Stimulated activated CD8-positive, alpha-beta memory T cell treated with anti-CD3 and anti-CD28 coated beads, Interleukin-4, amount 100 ng/mL, for 1 hour (primary cell): ENCODE measurements at places on chromosomes 5 and 9.

- peak; percentile 58 for DNase-seq
Measured at GRCh38 chr5:177317959-177318377, 6.3 kb upstream of the MXD3 start.

- DNase-seq: no peak
Measured at GRCh38 chr9:91274949-91275492, 86.7 kb downstream of the AUH start.

GRCh38 chr9:98445576-98445975, 190.1 kb upstream of the TBC1D2 start:
- no peak for DNase-seq

GRCh38 chr9:91690540-91691249, 259.3 kb downstream of the ROR2 start:
- no peak for DNase-seq

GRCh38 chr9:109780453-109781033, 545 bp downstream of the PALM2AKAP2 start:
- no peak for DNase-seq

DNA sequence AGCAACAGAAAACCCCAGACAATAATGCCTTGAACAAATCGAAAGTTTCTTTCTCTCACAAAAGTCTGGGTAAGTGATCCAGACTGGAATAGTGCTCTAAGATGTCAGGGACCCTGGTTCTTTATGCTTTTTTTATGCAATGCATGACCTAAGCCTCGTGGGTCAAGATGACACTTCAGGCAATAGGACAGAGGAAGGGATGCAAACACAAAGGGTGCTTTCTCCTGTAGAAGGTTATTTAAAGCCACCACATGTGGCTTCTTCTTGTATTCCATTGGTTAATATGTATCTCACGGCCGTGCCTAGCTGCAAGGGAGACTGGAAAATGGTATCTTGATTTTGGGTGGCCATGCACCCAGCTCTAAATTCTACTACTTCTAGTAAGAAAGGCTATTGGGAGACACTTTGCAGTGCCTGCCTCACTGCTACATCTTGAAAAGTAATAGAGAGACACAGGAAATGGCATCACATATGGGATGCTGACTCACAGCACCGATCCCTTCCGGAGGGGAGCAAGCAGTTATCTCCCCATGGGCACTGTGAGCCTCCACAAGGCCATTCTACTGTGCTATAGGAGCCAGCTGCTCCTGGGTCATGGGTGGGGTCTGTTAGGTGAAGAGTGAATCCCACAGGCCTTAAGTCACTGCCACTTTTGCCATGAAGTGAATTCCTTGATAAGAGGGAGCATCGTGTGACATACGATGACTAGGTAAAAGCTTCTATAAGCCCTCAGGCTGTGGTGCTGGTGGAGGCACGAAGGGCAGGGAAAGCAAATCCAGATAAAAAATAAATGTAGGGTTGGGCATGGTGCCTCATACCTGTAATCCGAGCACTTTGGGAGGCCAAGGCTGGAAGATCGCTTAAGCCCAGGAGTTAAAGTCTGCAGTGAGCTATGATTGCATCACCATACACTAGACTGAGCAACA, 32.5 kb upstream of the RAB14 start:
- DNase-seq: no peak

DNA sequence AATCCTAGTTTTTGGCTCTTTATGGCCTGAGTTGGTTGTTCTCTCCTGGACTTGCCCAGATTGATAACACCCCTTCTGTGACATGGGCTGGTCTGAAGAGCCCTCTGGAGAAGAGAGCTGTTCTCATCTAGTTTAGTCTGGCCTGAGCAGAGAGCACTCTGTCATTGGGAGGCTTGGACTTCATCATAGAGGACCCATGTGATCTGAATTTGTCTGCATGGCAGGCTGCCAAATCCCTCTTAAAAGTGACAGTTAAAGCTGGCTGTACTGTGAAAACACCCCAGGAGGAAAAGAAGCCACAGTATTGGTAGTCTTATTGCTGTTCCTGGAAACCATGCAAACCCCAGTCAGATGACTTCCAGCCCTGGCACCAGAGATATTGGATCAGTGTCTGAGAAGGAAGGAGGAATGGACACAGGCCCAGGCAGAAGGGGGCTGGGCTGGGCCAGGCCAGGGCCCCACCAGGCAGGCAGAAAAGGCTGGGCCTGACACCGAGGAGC, 3.7 kb upstream of the WDR31 start:
- DNase-seq: no peak

GRCh38 chr5:117652036-117652957, 1077.7 kb upstream of the SEMA6A start:
- no peak for DNase-seq

GRCh38 chr9:115034801-115035200, 83.2 kb downstream of the TNC start:
- no peak for DNase-seq

- DNase-seq: no peak
Measured at GRCh38 chr5:110478895-110479294, 247.6 kb downstream of the TMEM232 start.

DNA sequence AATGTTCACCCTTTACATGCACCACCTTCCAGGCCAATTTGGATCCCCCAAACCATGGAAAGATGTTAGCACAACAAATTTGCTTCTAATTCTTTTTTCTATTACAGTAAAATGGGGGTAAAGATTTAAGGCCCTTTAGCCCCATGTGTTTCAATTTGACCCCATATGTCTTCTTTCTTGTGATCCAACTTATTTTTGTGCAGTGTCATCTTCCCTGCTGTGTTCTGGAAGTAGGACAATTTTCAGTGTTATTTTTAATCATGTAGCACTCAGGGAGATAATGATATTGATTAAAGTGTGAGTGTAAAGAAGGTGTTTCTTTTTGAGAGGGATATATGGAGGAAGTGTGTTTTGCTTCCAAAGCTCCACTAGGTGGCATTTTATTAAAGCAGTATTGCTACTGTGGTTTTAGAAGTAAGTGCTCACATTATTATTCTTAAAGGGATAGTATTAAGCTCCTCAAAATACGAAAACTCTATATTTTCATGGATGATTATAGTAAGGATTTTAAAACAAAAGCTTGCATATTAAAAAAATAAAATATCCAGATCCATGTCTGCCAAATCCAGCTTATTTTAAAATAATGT, 118.7 kb upstream of the ATP10B start:
- no peak for DNase-seq

- DNase-seq: no peak
Measured at GRCh38 chr5:113864437-113864836, 350.9 kb downstream of the YTHDC2 start.

GRCh38 chr5:74019923-74020322, 393.9 kb downstream of the ARHGEF28 start:
- no peak for DNase-seq

DNA sequence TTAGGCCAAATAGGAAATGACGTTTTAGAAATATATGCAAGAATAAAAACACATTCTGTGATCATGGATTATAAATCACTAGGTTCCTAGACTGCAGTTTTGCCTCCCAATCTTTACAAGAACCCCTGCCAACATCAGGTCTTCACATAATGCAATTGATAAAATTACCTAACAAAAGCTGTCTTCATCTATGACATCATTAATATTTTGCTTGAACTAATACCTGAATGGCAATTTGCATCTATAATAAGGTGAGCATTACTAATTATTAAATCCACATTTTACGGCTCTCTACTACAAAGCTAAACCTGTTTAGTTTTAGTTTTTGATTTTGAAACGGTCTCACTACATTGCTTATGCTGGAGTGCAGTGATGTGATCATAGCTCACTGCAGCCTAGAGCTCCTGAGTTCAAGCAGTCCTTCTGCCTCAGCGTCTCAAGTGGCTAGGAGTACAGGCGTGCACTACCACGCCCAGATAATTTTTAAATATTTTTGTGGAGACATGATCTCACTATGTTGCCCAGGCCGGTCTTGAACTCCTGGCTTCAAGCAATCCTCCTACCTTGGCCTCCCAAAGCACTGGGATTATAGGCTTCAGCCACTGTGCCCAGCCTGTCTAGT, 218.0 kb downstream of the MLLT3 start:
- no peak for DNase-seq

DNA sequence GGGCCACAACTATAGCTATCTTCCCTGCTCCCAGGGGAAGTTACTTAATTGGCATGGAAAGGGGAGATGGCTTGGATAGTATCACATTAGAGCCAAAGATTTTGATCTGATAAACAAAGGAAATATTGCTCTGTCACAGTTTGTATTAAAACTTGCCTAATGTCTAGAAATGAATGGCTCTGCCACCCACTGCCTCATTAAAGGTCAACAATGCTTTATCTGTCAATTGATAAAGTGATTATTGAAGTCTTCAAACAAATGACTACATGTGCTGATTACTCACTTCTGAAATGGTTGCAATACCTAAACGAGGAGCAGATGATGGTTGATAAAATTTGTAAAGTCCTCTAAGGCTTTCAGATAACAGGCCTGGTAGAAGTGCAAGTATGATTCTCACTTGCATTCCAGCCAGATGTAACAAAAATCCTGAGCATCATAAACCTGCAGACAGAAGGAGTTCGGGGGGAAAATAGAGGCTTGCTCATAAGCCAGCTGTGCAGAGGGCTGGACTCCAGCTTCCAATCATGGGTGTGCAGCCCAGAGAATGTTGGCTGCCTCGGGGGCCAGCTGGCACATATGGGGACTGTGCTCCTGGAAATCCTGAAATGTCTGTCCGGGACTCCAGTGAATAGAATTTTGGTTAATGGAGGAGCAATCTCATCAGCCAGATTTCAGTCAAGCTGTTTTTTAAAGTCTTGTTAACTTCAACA, 200.5 kb upstream of the SLC27A6 start:
- no peak for DNase-seq

- DNase-seq: no peak
Measured at GRCh38 chr5:177094224-177095087, 7.7 kb downstream of the FGFR4 start.

DNA sequence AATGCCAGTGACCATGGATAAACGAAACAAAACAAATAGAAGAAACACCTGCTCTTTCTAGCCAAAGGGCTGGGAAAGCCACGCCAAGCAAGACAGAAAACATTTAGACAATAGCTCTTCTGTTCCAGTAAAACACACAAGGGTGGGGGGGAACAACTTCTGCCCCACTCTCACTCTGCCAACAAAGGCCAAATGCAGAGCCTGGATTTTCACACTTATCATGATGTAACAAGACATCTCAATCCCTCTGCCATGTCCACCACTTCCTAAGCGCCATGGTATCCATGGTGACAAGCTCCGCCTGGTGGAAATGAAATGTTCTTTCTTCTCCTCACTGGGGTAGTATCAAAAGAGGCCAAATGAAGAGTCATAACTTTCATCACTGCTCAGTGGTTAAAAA, 60.6 kb downstream of the DRD1 start:
- DNase-seq: no peak

- DNase-seq: no peak
Measured at GRCh38 chr9:4826417-4827166, 33.8 kb downstream of the RCL1 start.

DNA sequence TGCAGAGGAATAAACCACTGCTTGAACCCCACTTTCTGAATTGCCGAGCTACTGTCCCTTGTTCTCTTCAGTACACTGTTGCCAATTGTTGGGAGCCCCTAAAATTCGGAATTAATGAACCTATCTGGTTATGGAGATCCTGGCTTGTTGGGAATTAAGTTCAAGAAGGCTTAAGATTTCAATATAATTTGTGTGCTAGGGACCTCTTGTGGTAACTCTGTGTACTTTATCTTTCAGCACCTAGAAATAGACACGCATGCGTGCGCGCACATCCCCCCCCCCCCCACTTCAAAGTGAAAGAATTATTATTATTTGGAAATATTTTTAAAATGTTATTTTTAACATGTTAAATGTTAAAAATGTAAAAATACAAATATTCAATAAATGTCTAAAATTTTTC, 53.3 kb upstream of the FAM169A start:
- no peak for DNase-seq

DNA sequence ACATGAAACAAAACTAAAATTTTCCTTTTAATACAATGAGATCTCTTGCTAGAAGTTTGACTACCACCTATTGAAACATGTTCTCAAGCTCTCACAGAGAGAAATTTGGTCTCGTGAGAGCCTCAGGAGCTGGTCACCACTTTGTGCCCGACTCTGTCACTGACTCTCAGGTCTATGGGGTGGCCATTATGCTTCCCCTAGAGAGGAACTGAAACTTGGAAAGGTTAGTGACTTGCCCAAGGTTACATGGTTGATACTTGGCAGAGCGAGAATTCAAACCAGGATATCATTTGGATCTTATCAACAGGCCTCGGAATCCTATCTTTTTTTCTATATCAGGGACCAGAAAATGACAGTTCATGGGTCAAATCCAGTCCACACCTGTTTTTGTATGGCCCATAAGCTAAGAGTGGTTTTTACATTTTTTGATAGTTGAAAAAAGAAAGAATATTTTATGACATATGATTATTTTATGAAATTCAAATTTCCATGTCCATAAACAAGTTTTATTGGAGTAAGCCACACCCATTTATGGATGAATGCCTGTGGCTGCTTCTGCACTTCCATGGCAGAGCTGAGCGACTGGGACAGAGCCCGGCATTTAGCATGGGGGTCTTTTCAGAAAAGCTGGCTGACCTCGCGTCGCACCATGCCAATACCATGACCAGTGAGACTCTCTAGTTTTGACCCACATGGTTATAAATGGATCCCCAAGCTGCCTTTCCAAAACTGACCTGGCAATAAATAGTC, 44.8 kb upstream of the EQTN start:
- no peak for DNase-seq

- no peak for DNase-seq
Measured at GRCh38 chr5:100731768-100732167, 171.3 kb downstream of the ST8SIA4 start.

DNA sequence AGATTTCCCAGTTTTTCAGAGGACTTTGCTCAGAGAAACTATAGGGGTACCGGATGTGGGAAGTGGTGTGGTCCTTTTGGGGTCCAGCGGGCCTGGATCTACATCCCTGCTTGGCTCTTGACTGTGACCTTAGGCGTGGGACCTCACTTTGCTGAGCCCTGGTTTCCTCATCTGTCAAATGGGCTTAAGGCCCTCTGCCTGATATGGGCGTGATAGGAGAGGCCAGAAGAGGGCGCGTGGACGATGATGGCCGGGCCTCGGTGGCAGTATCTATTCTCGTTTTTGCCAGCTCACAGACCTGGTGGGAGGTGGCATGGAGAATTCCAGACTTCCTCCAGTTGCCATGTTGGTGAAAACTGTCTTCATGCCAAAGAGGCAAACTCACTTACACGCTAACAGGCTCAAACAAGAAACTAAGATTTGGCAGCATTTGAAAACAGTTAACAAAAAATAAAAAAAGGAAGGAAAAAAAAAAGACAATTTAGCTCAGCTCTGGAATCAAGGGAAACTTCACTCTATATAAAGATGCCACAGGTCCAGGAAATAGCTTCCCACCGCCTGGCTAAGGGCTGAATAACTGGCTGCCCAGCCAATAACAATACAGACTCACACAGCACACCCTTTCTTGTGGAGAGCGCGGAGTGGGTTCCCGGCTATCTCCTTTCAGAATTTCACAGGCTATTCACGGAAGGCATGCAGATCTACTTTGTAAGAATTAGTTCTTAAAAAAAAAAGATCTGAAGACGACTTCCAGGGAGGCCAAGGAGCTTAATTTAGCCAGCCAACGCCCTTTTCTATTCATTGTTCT, 1.7 kb downstream of the SH3PXD2B start:
- no peak for DNase-seq
